ENCODE measurements at places on chromosomes 12 and 14.
A peak's percentile ranks its signal among the peaks of the same experiment; 100 is the strongest.

- no peak for DNase-seq
Measured at GRCh38 chr14:91946622-91947474, 646 bp downstream of the FBLN5 start.

DNA sequence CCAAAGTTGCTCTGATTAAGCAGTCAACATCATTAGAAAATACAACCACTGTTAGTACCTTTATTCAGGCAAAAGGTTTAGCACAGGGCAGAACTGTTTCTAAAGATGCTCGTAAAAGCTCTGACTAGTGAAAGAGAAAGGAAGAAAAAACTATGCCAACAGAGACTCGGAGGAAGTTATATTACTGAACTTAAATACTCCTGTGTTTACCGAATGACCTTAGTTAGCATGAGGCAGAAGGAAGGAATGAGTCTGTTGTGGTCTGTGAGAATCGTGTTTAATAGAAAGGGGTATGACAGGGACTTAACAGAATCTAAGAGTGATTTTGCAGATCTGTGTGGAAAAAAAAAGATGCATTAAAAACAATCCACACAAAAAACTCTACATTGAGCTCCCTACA lies 84.1 kb upstream of the OVCH1 start:
- no peak for DNase-seq

DNA sequence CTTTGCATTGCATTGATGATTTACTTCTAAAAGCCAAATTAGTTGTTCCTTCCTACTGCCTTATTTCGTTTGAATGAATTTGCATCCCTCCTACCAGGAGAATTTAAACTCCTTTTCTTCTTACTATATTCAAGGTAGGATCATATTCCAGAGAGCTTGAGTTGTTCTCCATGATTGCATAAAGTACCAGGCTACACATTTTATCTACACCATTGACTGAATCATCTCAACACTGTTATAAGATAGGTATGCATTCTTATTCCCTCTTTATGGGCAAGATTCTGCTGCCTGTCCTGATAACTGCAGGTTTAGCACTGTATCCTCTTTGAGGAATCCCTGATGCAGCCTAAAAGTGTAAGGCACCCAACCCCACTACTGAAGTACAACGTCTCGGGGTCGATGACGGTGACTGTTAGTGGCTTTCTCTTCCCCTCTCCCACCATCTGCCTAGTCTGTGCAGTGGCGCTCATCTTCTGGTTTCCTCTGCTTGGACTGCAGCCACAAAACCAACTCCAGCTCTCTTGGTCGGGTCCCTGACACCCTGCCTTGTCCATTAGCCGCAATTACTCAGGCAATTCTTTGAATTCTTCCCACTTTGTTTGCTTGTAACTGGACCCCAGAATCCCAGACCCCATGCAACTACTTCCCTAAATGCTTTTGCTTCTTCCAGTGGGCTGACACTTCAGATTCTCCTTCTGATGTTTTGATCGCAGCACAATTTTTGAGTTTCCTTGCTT lies 44.4 kb upstream of the STXBP6 start:
- no peak for DNase-seq

GRCh38 chr14:21098076-21098891 lies at the start of gene ZNF219:
Gene ZNF219, minus strand, starts transcription at chr14:21098655. Its CDS starts 5,064 bp downstream, at chr14:21093591.
- DNase-seq, result no peak

DNA sequence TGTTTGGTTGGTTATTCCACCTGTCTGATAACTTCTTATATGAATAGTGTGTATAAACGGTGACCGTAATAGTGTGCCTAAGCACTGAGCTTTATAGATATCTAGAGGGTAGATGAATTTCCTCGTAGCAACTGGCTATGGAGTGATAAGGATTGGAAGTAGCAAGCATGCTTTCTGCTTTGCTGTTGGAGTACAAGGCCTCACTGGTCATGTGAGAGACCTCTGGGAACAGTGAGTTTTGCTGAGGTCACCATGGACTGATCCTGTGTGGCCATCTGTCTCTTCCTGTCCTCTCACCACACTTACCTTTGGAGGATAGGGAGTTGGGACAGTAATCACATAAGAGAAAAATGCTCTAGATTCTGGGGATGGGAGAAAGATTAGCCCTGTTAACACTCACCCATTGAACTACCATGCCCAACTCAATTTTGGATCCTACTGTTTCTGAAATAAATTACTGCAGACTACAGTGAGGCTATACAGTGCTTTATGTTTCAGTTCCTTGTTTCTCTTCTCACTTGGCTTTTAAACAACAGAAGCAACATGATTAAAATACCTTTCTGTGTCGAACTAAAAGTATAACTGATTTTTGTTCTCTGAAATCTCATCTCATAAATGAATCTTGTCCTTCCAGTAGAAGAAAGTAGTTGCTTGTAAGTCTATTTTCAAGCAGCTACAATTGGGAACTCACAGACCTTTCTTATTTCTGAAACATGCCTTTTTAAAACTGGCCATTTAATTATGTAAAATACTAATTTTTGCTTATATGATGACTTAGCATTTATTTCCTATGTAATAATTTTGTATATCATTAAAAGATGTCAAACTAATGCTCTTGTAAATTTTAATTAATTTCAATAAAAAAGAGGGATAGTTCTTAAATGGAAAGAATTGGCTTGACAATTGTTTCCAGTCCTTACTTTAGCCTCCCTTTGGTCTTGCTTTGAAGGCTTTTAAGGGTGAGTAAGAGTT lies 8.3 kb downstream of the TMX1 start:
- no peak for DNase-seq

- no peak for DNase-seq
Measured at GRCh38 chr12:116599285-116600136, 40.3 kb downstream of the MAP1LC3B2 start.

DNA sequence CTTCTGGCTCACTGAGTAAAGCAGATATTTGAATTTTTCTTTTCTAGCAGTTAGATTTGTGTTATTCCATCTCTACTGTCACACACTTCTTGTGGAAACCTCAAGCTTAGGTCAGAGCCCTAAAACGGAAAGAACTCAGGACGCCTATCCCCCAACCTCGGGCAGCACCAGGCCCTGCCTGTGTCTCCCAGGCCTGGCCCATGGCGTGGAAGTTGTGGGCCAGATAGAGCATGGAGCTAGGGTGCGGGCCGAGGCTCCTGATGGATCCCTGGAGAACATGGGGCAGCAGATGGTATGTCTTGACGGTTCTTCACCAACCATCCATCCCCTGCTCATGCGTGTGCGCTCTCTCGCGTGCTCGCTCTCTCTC lies 20.6 kb downstream of the P2RX4 start:
- DNase-seq, result no peak

- no peak for DNase-seq
Measured at GRCh38 chr12:113796852-113797534, 169.1 kb downstream of the RBM19 start.

- peak; percentile 8 for DNase-seq
Measured at GRCh38 chr12:11553871-11554533, 95.5 kb upstream of the ETV6 start.

- DNase-seq, result peak; percentile 86
Measured at GRCh38 chr14:50520947-50521815, 11.2 kb downstream of the MAP4K5 start.

GRCh38 chr12:100375038-100375735 lies 18.3 kb downstream of the SLC17A8 start:
- no peak for DNase-seq

GRCh38 chr14:26200687-26201086 lies 397.1 kb downstream of the NOVA1 start:
- DNase-seq, result peak; percentile 16

- no peak for DNase-seq
Measured at GRCh38 chr12:20320552-20320951, 47.8 kb upstream of the PDE3A start.

GRCh38 chr12:107152315-107152714 lies 59.0 kb upstream of the CRY1 start:
- no peak for DNase-seq

DNA sequence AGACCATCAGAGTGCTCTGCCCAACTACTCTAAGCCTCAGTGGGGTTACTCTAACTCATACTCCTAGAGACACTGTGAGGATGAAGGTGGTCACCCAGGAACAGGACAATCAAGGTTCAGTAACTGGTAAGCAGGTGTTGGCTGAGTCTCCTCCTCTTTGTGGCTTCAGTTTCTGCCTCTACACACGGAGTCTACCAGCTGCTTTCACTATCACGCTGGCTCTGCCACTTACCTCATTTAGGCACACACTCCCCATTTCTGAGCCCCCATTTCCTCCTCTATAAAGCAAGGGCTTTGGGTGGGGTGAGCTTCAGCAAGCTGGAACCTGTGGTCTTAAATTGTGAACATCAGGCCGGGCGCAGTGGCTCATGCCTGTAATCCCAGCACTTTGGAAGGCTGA lies 7.3 kb upstream of the TCHP start:
- no peak for DNase-seq

GRCh38 chr14:42378880-42379279 lies 772.2 kb downstream of the LRFN5 start:
- DNase-seq, result no peak

DNA sequence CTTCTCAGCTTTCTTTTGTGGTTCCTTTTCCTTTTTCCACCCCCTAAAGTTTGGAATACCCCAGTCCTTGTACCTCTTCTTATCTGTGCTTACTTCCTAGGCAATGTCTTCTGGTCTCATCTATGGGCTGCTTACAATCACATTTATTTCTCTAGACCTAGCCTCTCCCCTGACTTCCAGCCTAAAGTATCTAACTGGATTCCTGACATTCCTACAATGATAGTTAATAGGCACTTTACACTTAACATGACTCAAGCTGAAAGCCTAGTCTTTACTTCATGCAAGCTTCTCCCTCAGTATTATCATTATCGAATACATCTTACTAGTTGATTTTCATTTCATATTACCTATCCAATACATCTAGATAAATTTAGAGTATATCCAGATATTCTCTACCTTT lies 21.2 kb downstream of the CLECL1 start:
- no peak for DNase-seq

DNA sequence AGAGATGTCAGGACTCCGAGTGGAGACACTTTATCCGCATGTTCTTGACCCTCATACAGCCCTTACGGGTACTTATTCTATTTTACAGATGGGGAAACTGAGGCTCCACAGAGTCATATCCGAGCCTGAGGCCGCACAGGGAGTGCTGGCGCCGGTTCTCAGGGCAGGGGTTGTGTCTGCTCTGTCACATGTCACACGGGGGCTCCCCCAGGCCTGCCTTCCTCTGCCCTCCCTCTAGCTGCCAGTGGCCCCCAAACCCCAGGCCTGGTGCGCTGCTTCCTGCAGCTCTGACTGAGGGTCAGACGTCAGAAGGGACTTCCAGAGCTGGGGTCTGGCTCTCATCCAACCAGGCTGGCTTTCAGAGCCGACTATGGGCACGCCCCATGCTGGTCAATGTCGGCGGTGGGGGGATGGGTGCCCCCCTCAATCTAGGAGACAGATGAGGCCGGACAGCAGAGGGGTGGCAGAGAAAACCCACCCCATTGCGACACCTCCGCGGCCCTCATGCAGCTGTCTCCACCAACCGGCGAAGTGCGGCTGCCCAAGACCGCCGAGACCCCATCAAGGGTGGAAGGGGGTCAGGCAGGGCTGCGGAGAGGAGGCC lies 811 bp upstream of the INF2 start:
- no peak for DNase-seq

- DNase-seq, result no peak
Measured at GRCh38 chr12:110637869-110638441, 24.0 kb downstream of the TCTN1 start.

DNA sequence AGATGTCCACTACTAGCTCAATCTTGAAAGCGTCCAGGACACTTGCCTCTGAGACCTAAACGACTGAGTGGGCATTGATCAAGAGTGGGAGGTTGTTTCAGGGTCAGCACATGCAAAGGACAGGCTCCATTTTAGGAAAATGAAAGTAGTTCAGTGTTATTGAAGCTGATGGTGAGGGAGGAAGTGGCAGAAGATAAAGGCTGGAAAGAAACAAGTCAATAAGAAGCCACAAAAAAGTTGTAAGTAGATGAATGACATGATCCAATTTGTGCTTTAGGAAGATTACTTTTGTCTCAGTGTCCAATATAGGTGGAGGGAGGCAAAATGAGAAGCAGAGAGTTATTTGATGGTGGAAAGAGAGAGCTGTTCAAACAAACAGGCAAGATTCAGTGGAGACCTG lies 22.0 kb downstream of the GPR65 start:
- no peak for DNase-seq

- DNase-seq, result peak; percentile 72
Measured at GRCh38 chr12:26271889-26272492, 76.6 kb downstream of the SSPN start.

- no peak for DNase-seq
Measured at GRCh38 chr14:101598159-101598558, 36.9 kb downstream of the DIO3 start.

GRCh38 chr12:54270345-54270744 lies 9.6 kb downstream of the CBX5 start:
- no peak for DNase-seq

DNA sequence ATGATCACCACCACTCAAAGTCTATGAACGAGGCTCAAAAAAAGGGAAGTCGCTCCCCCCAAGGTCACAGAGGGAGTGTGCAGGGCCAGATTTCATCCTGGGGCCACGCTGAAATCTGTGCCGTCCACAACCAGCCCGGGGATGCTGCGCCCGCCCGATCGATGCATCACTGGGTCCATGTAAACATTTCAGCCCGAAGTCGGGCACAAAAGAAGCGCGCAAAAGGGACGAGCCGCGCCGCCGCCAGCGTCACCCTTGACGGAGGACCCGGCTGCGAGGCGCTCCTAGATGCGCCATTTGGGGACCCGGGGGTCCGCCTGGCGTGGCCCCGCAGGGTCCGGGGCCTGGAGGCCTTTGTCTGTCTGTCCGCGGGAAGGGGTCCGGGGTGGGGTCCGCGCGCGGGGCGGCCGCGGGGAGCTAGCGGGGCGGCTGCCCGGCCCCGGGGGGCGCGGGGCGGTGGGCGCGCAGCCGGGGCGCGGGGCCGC lies 503 bp downstream of the FBXO21 start:
- no peak for DNase-seq

DNA sequence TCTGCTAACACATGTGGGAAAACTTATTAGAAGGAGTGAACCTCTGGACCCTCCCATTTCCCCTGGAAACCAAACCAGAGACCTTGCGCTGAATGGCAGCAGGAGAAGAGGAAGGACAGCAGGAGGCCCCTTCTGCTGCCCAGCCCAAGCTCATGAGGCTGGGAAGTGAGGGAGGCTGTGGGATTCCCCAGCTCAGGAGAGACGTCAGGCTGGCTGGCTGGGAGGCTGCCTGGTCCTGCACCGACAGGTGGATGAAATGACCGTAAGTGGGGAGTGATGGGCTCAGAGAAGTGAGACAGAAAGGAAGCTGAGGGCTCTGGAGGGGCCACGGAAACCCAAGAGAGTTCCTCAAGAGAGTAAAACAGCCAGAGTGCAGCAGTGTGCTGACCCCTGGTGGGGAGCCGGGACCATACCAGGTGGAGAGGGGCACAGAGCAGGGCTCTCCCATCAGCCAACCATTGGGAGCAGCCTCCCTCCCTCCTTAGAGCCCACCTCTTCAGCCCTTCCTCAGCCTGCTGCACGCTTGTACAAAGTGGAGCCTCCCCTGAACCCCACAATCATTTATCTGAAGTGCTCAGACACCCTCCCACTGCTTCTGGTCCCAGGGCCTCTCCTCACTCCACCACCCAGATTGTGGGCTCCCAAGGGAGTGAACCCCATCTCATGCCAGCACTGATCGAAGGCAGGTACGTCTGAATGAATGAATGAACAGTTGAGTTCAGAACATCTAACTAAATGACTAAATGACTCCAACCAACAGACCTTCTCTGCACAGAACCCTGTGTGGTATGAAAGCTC lies 14.0 kb downstream of the TAMALIN start:
- DNase-seq, result no peak
